Left ventricle myocardium superior (tissue), 1 donor: ENCODE measurements at places on chromosomes 2 and 18.

DNA sequence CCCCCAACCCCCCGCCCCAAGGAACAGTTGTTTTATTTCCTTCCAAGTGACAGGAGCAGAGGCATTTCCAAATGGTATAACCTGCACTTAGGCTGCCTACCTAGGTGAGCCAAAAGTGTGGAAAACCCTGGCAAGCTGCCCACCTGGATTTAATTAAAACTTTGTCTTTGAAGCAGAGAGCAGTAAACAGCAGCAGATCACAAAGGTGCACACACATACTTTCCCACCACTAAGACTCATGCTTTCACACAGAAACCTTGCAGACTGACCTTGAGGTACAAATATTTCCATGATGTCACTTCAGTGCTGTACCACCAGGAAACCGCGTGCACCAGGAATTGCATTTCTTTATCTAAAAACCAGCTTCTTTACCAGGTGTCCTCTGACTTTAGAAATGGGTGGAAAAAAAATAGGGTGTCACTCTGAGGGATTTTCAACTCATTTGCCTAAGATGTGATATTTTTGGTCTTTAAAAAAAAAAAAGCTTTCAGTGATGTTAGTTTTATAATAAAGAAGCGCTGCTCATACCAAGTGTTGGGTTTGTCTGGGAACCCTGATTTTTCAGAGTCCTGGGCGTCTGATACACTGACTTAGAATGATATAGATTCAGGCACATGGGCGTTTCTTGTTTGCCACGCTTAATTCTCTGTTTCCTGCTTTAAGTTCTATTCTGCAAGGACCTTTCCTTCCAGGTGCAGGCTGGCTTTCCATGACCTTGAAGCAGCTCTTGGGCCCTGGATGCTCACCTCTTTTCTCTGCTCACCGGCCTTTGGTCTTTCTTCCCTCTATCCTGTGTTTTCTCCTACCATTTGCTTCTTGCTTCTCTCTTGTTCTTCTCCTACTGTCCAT is 70.7 kb upstream of the BCL2L11 start:
- no peak for DNase-seq

GRCh38 chr2:235024931-235025773 is 73.3 kb downstream of the SH3BP4 start:
- no peak for DNase-seq

- no peak for DNase-seq
Measured at GRCh38 chr2:235614176-235614860, 120.5 kb downstream of the AGAP1 start.

GRCh38 chr18:32303400-32303799 is 113.6 kb downstream of the MEP1B start:
- no peak for DNase-seq
